ENCODE measurements at places on chromosomes 7 and 10.

DNA sequence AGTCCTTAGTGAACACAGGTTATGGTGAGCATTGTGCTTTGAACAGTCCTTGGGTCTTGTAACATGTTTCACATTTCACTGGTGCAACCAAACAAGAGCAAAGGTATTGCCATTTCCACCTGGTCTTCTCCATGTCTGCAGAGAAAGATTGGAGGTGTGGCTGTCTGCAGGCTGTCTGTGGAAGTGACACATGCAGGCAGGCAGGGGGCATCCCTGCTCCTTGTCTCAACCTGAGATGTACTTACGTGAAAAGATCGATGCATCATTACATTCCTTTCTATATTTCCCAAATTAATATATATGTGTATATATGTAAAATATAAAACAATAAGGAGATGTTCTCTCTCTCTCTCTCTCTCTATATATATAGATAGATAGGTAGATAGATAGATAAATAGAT lies 54.3 kb downstream of the LRRC18 start:
- DNase-seq: no peak

GRCh38 chr7:128010391-128011127 lies 20.7 kb downstream of the LRRC4 start:
- DNase-seq: no peak

GRCh38 chr10:123530166-123530870 lies 135.8 kb upstream of the GPR26 start:
- no peak for DNase-seq

GRCh38 chr10:14904864-14905263 lies 26.2 kb downstream of the SUV39H2 start:
- no peak for DNase-seq

- no peak for DNase-seq
Observed at GRCh38 chr10:103811463-103811862, 43.9 kb downstream of the SH3PXD2A start.

DNA sequence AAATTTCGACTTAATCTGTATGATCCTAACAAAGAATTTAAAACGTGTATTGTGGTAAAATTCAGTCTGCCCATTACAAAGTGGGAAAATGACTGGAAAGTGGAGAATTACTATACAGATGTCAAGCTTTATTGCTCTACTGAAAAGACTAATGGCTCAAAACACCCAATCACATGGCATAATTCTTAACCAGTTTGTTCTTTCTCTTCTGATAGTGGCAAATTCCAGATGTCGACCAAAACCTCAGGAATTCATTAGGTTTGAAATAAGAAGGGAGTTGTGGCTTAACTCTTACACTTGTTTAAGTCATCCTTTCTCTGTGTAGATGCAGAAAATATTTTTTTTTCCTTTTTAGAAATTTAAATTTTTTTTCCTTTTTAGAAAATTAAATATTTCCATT lies 1254.9 kb upstream of the LRRN3 start:
- DNase-seq: no peak

GRCh38 chr7:18637516-18637915 lies 142.0 kb downstream of the HDAC9 start:
- DNase-seq: no peak

- DNase-seq: no peak
Observed at GRCh38 chr7:97576043-97576442, 155.8 kb upstream of the TAC1 start.

- DNase-seq: no peak
Observed at GRCh38 chr10:33712825-33713224, 378.4 kb upstream of the NRP1 start.

DNA sequence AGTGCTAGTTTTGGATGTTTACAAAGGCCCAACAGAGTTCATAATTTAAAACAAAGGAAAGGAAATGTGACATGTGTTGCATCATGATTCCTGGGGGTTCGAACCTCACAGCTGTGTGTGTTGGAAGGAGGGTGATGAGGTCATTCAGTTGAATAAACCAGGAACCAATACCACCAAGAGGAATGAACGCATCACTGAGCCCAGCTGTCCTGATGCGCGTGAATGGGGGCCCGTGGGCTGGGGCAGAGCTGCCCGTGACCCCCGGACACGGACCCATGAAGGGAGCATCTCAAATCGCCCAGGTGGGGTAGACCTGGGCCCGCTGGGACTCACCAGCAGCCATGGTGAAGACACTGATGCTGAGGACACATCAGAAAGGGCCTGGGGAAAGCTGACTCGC lies 33.0 kb downstream of the BRI3 start:
- DNase-seq: no peak

GRCh38 chr10:73493781-73494180 lies 2.0 kb downstream of the PPP3CB start:
- DNase-seq: no peak

GRCh38 chr7:158809596-158809995 lies 19.7 kb downstream of the ESYT2 start:
- DNase-seq: no peak

- DNase-seq: no peak
Observed at GRCh38 chr7:50807026-50807730, 24.5 kb upstream of the GRB10 start.

GRCh38 chr10:63885156-63885555 lies 364.0 kb downstream of the REEP3 start:
- DNase-seq: no peak

- DNase-seq: no peak
Observed at GRCh38 chr10:132574783-132575319, 37.3 kb downstream of the INPP5A start.
